ENCODE measurements at places on chromosomes 6 and 20.

DNA sequence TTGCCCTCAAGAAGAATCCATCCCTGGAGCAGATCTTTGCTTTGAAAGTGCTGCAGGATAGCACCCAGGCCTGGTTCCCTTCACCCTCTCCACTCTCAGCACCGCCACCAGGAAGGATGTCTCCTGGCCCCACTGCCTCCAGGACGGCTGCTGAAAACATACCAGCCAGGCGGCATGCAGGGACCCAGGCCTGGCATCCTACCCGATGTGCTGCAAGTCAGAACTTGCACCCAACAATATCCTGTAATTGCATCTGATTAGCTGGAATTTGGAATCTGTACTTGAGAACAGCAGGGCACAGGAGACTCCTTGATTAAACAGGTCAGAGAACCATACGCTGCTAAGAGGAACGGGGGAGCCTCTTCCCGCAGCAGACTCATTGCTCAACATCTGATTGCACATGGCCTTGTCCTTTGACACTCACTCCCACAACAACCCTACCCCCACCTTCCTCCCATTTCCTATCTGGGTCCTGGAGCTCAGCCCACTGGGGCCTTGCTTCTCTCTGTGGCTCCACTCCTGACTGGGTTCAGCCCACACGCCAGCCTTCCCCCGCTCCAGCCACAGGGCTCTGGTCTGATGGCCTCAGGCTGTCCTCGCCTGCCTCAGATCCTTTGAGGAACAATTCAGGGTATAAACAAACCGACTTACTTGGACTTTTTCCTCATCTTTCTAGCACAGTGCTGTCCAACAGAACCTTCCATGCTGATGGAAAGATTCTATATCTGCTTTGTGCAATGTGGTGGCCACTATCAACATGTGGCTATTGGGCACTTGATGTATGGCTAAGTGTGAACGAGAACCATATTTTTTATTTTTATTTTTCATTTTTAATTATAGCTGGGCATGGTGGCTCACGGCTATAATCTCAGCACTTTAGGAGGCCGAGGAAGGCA, 78.0 kb downstream of the FGD2 start:
- DNase-seq = no peak

GRCh38 chr6:105319331-105319730, 83.6 kb downstream of the PREP start:
- DNase-seq = no peak

- no peak for DNase-seq
Observed at GRCh38 chr6:14193524-14193923, 76.0 kb downstream of the CD83 start.

DNA sequence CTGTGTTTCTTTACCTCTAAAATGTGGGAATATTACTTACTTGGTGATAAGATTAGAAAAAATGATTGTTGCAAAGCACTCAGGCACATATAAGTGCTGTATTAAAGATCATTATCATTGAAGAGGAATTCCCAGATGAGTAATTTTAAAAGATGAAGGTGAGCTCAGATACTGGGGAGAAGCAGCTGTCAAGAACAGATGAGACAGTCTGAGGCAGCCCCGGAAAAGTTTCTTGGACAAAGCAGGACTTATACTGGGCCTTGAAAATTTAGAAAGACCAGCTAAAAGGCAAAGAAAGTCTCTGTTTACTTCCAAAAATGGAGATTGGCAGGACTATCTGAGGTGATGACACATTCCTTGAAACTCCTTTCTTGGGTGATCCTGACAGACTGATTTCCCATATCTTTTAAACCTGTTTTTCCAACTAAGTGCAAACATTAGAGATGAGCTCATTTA, 93.8 kb upstream of the MARCKS start:
- no peak for DNase-seq

DNA sequence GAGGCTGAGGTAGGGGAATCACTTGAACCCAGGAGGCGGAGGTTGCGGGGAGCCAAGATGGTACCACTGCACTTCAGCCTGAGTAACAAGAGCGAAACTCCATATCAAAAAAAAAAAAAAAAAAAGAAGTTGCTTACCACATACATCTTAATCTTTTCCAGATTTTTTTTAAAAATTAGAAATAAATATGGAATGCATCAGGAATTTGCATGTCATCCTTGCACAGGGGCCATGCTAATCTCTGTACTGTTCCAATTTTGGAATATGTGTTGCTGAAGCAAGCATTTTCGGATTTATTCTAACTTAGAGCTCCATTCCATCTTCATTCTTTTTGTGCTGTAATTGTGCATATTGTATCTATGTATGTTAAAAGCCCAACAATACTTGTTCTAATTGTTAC, 62.5 kb downstream of the TRPC4AP start:
- no peak for DNase-seq

GRCh38 chr6:139912735-139913400, 538.4 kb upstream of the CITED2 start:
- no peak for DNase-seq

DNA sequence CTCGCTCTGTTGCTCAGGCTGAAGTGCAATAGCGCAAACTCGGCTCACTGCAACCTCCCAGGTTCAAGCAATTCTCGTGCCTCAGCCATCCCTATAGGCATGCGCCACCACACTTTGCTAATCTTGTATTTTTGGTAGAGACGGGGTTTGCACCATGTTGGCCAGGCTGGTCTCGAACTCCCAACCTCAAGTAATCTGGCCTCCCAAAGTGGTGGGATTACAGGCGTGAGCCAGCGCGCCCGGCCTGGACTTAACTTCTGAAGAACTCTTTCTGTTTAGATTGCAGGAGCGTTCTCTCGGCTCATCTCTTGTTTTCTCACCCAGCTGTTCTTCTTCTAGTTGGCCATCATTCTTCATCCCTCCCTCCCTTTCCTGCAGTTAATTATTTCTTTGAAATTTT, 30.3 kb downstream of the GTF2H5 start:
- DNase-seq = no peak

DNA sequence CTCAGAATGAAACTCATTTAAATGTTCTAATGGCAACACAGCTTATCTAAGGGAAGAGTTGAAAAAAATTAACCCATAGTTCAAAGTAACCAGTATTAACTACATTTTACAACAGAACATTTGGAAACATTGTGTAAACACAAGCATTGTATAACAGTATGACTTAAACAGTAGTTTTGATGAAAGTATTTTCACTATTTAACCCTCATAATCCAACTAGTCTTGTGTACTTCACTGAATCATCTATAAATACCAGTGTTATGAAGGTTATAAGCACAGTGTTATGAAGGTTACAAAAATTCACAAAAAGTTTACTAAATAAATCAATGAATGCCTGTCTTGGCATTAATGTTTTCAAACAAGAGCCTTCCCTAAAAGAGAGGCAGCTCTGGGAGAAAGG, 66.5 kb downstream of the REV3L start:
- no peak for DNase-seq

DNA sequence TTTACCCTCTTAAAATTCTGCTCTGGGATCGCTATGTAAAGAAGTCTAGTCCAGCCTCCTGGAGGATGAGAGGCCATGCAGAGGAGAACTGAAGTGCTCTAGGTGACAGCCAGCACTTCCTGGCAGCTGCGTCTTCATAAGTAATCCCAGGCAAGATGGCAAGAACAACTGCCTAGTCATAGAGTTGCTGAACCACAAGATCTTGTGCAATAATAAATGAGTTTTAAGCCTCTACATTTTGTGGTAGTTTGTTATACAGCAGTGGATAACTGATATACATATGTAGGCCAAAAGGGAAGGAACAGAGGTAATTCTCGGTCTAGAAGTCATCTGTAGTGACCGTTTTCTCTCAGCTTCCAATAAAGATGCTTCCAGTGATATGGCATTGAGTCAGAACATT, 103.8 kb upstream of the FLRT3 start:
- no peak for DNase-seq

- DNase-seq = no peak
Observed at GRCh38 chr6:126439040-126439439, 99.1 kb downstream of the CENPW start.

GRCh38 chr20:49669601-49670189, 44.0 kb downstream of the B4GALT5 start:
- DNase-seq = no peak

DNA sequence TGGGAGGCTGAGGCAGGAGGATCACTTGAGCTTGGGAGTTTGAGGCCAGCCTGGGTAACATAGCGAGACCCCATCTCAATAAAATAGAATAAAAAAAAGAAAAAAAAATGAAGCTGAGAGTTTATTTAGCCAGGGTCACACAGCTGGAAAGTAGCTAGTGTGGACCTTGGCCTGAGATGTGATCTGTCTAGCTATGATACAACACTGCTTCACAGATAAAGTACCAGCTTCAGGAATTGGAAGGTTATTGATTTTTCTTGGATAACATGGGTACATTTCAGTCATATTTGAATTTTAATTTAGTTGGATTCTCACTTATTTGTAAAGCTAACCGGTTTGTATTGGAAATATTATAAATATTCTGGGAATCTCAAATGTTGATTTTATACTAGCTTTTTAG, 5.1 kb downstream of the FARS2 start:
- no peak for DNase-seq

DNA sequence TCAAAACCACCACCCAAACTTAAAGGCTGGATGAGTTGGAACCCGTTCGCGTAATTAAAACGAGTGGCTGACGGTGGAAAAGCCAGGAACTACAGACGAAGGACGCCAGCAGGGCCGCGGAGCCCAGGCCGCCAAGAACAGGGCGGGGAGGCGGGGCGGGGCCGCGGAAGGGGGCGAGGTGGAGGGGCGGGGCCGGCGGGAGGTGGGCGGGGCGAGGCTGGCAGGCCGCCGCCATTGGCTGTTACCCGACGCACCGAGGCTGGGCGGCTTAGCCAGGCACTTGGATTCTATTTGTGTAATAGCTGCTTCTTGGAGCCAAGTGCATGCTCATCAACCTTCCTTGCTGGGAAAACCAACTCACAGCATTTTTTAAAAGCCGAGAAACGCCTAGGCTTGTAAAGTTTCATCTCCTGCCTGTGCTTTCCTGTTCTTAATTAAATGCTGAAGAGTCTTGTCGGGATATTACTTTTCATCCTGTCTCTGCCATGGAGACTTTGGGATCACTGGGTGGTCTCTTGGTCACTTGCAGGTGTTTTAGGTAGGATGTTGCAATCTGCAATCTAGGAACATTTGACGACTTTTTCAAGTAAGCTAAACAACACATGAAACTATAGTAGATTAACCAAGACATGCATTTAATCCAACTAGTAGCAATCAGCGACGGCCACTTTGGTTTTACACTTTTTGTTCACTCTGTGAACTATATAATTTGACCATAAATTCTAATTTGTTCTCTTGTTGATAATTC, 245.0 kb downstream of the ARID1B start:
- DNase-seq = peak; percentile 83

GRCh38 chr6:111794727-111795452, 78.4 kb downstream of the FYN start:
- DNase-seq = no peak

GRCh38 chr20:53828088-53828681, 234.5 kb upstream of the ZNF217 start:
- no peak for DNase-seq

GRCh38 chr6:47780510-47781356, 1.1 kb upstream of the OPN5 start:
- no peak for DNase-seq

DNA sequence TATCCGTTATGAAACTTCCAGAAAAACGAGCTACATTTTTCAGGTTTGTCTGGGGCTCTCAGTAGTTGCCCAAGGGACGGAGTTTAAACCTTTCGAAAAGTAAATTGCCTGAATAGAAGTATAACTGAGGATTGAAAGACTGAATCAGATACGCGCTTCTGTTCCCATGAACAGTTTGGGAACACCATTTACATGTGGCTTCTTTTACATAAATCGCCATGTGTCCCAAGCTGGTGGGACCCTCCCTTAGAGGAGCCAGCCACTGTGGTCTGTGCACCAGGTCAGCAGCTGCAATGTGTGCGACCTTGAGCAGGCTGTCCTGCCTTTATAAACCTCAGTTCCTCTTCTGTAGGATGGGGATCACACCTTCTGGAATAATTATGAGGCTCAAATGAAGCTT, 11.0 kb downstream of the ENTPD6 start:
- no peak for DNase-seq

- no peak for DNase-seq
Observed at GRCh38 chr6:137202078-137202477, 17.1 kb downstream of the IFNGR1 start.

GRCh38 chr6:906920-907319, 214.0 kb upstream of the EXOC2 start:
- no peak for DNase-seq

GRCh38 chr6:79378957-79379356, 144.5 kb upstream of the HMGN3 start:
- no peak for DNase-seq

GRCh38 chr20:10958279-10958678, 284.5 kb upstream of the JAG1 start:
- no peak for DNase-seq

DNA sequence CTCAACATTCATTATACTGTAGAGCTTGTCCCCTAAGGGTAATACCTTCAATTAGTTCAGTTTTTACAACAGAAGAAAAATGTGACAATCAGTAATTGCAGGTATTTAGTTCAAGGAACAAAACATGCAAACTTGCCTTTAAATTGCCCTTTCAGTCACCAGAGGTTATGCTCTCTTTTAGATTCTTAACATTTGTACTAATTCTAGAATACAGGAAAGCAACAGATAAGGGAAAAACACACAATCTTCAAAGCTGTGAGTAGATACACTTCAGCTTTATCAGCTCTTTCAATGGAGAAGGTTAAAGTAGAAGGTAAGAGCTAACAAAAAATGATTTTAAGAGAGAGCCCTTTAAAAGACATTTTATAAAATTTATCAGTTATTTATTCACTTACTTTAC, 173.1 kb downstream of the HS3ST5 start:
- no peak for DNase-seq

DNA sequence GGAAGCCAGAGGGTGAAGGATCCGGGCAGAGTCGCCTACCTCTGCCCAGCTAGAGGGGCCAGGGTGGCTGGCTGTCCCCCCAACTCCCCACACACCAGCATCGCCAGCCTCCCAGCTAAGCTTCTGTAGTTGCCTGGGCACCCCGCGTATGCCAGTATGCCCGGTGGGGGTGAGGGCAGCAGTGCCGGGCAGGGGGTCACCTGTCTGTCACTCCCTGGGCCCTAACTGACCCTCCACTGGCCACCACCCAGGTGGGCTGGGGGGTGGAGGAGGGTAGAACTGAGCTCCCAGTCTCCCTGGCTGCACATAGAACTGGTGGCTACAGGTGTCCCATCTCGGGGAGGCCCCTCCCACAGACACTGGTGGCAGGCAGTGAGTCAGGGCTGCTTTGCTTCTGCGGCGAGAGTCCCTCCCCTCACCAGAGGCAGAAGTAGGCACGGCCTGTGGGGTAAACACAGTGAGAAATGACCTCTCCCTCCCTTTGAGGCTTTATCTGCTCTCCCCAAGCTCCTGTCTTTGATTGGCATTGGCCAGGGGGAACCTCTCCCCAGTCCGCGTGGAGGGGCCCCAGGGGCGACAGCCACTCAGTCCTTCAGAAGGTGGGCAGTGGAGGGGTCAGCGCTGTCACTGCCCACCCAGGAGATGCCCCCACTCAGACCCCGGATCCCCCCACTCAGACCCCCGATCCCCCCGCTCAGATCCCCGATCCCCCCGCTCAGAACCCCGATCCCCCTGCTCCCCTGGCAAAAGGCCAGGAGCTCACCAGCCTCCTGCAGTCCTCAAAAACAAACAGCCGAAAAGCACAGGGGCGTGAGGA, 2.5 kb downstream of the NTSR1 start:
- DNase-seq = peak; percentile 26

GRCh38 chr6:56663344-56663743, 20.7 kb upstream of the DST start:
- no peak for DNase-seq

Data from activated T-cell treated with anti-CD3 and anti-CD28 coated beads, Interleukin-2, amount 50 U/mL, for 4 hours (primary cell).